ENCODE measurements at places on chromosomes 12 and 14.

- peak; percentile 70 for DNase-seq
These were observed 65.6 kb downstream of the CCDC88C start for GRCh38 chr14:91352053-91352452.

- DNase-seq, result no peak
These were observed 63.2 kb downstream of the KLHL28 start for GRCh38 chr14:44898551-44898950.

GRCh38 chr14:90213099-90213748 is 43.1 kb upstream of the PSMC1 start:
- DNase-seq, result peak; percentile 31

- DNase-seq, result no peak
These were observed 11.3 kb downstream of the FOS start for GRCh38 chr14:75289840-75290388.

GRCh38 chr12:131370321-131370720 is 340.6 kb upstream of the SFSWAP start:
- no peak for DNase-seq

GRCh38 chr14:90288651-90289355 is 32.5 kb downstream of the PSMC1 start:
- DNase-seq, result peak; percentile 51

DNA sequence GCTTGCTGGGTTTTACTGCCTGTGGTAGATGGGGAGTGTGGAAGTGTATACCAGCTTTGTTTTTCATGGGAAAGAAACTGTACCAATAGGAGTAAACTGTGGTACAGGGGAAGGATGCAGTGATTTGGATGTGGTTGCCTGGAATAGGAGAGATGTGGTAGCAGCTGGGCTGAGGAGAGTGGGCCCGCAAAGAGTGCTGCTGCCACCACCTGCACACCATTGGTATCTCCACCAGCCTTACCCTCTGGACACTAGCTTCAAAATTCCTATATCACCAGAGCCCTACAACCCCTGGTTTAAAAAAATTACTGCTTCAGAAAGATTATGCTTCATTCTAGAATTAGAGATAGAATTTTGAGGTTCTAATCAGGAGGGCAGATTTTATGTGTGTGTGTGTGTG is 53.6 kb downstream of the AKAP6 start:
- DNase-seq, result no peak
